ENCODE measurements at places on chromosomes 7 and 10.

DNA sequence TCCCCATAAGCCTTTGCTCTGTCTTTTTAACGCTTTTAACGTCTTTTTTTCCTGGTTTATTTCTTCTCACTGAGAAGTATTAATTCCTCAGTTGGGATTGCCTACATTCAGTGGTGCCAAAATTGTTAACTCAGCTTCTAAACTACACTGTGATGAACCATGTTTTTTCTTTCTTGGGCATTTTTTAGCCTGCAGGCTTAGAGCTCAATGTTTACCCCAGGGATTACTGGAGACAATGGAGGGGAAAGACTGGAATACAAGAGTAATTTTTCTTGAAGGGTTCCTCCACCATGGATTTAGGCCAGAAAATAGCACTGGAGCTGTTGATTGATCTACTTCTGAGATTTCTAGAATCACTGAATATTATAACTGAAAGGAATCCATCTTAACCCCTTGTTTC lies 19.8 kb downstream of the STAMBPL1 start:
- no peak for DNase-seq

DNA sequence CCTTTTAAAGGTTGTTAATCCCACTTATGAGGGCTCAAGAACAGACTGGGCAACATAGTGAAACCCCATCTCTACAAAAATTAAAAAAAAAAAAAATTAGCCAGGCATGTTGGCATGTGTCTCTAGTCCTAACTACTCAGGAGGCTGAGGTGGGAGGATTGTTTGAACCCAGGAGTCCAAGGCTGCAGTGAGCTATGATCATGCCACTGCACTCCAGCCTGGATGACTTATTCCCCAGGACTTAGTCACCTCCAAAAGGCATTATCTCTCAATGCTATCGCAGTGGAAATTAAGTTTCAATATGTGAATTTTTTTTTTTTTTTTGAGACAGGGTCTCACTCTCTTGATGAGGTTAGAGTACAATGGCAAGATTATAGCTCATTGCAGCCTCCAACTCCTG lies 61.2 kb upstream of the TRIM24 start:
- no peak for DNase-seq

GRCh38 chr7:105098863-105099515 lies 85.0 kb downstream of the KMT2E start:
- no peak for DNase-seq

DNA sequence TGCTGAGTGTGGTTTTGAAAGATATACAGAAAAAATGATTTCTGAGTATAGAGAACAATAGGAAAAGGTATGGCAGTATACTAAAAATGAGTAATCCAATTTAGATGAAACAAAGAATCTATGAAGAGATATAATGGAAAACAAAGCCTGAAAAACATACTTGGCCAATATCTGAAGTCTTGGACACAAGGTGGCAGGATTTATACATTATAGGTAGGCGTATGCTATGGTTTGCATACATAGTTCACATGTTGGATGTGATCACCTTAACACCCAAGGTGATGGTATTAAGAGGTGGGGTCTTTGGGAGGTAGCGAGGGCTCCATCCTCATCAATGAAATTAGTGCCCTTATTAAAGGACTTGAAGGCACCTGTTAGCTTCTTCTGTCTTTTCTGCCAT lies 34.5 kb upstream of the BPGM start:
- no peak for DNase-seq

- DNase-seq: no peak
Observed at GRCh38 chr10:80436446-80437098, 17.5 kb upstream of the TSPAN14 start.

GRCh38 chr7:132065989-132066603 lies 509.7 kb upstream of the PODXL start:
- no peak for DNase-seq

GRCh38 chr10:49645871-49646870 lies 32.3 kb downstream of the CHAT start:
- no peak for DNase-seq

DNA sequence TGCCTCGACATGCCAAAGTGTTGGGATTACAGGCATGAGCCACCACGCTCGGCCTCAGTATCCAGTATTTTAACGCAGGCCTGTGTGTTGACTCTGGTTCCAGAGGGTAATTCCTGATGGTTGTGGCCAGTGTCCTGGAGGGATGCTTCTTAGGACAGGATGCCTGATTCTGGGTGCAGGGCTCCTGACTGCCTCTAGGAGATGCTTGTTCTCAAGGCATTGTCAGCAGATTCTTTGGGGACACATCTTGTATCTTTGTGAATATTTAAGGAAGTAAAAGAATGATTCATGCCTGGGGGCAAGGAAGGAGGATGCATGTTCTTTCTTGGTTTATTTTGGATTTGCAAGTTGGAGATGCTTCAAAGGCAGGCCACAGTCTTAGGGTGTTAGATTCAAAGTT lies 2.2 kb downstream of the ZDHHC4 start:
- no peak for DNase-seq

DNA sequence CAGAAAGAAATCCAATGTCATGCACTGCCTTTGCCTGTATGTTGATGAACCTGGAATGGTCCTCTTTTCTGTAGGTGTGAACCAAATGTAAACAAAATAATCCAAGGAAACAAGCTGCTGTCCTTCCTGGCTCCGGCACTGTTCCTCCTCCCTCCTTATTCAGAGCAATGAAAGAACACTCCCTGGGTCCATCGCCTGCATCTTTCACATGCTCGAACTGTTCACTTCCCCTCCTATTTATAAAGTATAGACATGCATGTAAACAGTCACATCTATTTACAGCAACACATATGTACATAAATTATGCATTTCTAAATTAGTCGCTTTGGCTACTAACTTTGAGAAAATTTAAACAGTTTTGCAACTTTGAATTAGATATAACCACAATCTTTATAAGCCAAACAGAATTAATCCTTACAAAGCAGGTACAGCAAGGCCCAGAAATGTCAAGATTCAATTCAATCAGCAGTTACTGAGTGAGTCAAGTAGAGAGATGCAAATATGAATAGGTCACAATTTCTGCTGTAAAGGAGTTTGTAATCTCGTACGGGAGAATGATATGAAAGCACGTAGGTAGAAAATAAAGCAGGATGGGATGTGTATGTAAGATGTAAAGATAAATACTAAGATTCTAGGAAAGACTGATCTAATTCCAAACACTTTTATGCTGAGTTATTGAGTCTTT lies 162.6 kb downstream of the PIP4K2A start:
- DNase-seq: no peak

GRCh38 chr10:77359287-77359691 lies 278.3 kb downstream of the KCNMA1 start:
- DNase-seq: no peak

DNA sequence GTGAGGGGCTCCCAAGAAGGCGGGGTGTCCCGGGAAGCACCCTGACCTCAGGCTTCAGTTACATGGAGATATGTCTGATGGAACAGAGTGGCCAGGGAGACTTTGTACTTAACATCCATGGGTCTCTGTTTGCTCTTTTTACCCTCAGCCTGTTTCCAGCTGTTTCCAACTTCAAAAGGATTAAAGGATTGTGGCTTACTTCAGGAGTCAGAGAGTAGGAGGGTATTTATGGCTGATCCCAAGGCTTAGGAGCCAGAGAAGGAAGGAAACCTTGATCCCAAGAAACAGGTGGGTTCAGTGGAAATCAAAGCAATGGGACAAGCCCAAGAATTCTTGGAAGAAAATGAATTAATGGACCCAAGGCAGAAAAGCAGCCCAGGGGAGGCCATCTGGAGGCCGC lies 37.7 kb upstream of the ZNF438 start:
- no peak for DNase-seq

GRCh38 chr7:6175645-6176044 lies 96.8 kb downstream of the CYTH3 start:
- no peak for DNase-seq

- no peak for DNase-seq
Observed at GRCh38 chr7:70237256-70237655, 639.0 kb downstream of the AUTS2 start.

GRCh38 chr7:111639934-111640333 lies 77.6 kb upstream of the IMMP2L start:
- no peak for DNase-seq

DNA sequence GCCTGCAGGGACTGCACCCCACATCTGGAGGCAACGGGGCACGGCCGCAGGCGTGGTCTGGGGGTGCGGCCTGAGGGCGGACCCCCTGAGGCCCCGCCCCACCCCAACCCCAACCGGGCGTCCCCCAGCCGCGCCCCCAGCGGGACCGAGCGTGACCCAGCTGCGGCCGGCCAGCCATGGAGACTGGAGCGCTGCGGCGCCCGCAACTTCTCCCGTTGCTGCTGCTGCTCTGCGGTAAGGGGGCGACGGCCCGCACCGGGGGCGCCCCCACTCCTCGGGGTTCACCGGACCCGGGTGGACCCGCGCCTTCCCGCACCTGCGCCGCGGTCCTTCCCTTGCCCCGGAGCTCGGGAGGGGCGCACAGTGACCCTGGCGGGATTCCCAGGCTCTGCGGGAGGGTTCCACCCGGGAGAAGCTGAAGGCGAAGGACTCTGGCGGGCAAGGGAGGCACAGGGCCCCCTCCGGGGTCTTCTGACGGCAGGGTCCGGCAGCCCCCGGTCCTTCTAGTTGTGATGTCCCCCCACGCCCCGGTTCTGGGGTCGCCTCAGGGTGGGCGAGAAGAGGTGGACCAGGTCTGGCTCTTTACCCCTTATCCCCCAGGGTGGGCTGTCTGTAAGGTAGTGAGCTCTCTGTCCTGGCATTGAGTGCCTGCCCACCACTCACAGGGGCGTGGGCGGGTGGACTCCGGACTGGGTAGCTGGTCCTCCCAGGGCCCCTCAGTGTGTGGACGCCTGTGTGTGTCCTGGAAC lies at the start of gene RAMP3:
RAMP3 (plus strand) TSS at position 139 of the 749 bp plus-strand sequence; CDS start at position 177, 38 bp downstream.
- DNase-seq: no peak

DNA sequence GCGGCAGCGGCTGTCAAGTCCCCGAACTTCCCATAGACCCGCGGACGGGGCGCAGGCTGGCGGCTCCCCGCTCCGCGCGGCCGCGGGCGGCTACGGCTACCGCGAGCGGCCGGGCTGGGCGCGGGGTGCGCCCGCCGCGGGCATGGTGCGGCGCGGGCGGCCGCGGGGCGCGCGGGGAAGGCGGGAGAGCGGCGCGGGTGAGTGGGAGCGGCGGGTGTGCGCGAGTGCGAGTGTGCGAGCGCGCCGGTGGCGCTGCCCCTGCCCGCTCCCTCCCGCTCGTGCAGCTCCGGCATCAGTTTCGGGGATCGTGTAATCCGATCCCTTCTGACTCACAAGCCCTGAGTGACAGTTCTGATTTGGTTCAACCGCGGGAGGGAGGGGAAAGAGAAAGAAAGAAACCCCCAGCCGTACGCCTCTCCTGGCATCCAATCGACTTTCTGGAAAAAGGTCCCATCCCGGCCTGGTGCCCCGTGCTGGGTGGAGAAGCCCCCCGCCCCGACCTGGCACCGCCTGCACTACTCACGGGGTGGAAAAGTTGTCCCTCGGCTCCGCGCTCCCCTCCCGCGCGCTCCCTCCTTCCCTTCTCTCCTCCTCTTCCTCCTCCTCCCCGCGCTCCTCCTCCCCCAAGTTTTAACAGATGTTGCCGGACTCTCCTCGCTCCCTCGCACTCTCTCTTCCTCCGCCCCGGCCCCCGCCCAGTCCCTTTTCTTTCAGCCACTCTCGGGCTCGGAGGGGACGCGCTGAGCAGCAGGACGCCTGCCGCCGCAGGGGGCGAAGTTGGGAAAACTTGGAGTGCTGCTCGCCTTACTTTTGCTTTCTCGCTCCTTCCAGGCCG lies at the start of gene GLI3:
GLI3 (minus strand) TSS at position 234 of the 835 bp plus-strand sequence. CDS start 13,956 bp downstream, outside the sequence.
- no peak for DNase-seq

GRCh38 chr10:9010931-9011670 lies 956.6 kb downstream of the GATA3 start:
- no peak for DNase-seq

GRCh38 chr7:1019255-1019785 lies 25.0 kb upstream of the GPR146 start:
- no peak for DNase-seq

GRCh38 chr10:372566-372965 lies 237.3 kb downstream of the ZMYND11 start:
- DNase-seq: no peak

GRCh38 chr7:23545493-23545892 lies 13.7 kb upstream of the TRA2A start:
- DNase-seq: no peak

- no peak for DNase-seq
Observed at GRCh38 chr10:31708474-31708873, 220.2 kb downstream of the ARHGAP12 start.

DNA sequence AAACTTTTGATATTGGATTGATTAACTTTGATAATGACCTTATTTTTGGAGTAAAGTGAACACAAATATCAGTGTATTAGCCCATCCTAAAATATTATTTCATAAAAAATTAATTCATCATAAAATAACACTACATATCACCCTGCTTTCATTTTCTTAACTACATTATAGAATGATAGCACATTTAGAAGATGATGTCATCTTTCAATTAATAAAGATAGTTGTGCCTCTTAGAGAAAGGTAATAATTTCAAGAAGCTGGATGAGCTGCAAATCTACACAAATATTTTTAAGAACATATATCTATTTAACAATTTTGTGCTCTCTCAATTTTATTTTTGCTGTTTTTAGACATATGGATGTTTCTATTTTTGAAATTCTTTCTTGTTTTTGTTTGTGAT lies 126.1 kb downstream of the CNTNAP2 start:
- no peak for DNase-seq

DNA sequence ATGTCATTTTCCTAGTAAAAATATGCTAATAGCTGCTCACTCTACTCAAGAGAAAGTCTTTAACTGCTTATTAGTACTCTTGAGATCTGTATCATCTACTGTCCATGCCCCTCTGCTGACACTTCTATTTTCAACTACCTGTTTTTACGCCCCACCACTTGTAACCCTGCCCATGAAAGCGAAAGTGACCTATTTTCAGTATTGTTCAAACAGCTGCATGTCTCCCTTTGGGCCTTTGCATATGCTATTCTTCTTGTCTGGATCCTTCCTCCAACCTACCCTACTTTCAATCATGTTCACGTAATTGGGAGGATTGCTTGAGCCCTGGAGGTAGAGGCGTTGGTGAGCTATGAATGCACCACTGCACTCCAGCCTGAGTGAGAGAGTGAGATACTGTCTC lies 1481.3 kb downstream of the GATA3 start:
- DNase-seq: no peak

DNA sequence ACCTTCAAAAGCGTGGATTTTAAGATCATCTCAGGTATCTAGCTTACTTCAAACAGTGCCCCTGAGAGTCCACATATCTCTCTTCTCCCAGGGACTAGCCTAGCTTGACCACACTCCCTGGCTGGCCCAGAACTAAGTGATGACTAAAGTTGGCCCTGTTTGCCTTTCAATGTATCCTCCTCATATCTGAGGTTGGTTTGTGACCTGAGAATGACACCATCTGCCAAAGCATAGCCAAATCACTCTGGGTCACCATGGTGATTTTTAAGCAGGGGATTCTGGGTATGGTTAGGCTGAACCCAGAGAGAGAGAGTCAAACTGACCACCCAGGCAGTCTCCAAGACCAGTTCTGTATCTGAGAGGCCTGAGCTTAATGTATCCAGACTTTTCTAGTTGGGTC lies 16.2 kb downstream of the CNNM1 start:
- no peak for DNase-seq

GRCh38 chr7:8773518-8773917 lies 340.1 kb downstream of the NXPH1 start:
- DNase-seq: no peak

- DNase-seq: no peak
Observed at GRCh38 chr7:85771516-85771915, 584.7 kb upstream of the SEMA3D start.

- no peak for DNase-seq
Observed at GRCh38 chr7:38731215-38731614, 100.0 kb upstream of the AMPH start.

All from stimulated activated CD8-positive, alpha-beta memory T cell treated with anti-CD3 and anti-CD28 coated beads, Interleukin-7, amount 100 ng/mL, for 1 hour (primary cell).